ENCODE measurements at places on chromosomes 3 and 15.

DNA sequence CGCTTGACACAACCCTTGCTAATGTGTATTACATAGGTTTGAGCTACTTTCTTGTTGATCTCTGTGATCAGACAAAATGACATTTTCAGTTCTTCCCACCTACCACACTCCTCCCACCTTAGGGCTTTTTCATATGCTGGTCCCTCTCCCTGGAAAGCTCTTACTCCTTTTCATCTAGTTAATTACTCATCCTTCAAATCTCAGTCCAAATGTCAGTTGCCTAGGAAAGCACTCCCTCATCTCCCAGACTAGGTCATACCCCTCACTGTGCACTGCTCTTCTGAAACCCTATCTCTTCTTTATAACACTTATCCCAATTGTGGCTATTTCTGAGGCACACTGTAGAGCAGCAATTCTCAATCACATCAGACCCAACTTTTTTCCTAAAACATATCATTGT lies 7.3 kb downstream of the ZNF106 start:
- DNase-seq, result no peak

GRCh38 chr3:172370419-172370818 lies 77.8 kb downstream of the GHSR start:
- DNase-seq, result no peak

DNA sequence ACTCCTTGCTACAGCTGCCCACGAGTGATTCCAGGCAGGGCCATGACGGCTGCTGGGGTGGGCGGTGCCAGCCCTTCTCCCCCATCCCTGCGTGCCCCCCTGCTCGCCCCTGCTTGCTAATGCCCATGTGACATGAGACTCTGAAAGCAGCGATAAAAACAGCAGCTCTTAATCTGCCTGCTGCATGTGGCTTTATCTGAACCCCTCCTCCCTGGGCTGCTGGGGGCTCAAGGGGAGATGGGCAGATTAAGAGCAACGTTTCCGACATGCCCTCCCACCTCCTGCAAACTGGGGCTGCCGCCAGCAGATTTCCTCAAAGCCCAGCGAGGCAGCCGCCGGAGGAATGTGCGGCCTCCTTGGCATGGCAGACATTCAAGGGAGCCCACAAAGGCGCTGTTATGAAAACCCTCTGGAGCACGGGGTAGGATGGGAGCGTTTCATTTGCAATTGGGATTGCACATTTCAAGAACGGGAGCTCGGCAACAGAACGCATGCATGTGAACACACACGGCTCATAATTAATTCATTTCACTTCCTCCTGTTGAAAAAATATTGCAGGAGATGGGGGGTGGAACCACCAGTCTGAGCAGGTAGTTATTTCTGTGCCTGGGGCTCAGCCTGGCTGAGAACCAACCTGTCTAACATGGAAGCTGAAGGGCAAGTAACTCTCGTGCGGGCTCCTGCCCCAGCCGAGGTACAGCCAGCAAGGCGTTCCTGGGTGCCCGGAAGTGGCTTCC lies 504.2 kb upstream of the PROK2 start:
- DNase-seq, result no peak

DNA sequence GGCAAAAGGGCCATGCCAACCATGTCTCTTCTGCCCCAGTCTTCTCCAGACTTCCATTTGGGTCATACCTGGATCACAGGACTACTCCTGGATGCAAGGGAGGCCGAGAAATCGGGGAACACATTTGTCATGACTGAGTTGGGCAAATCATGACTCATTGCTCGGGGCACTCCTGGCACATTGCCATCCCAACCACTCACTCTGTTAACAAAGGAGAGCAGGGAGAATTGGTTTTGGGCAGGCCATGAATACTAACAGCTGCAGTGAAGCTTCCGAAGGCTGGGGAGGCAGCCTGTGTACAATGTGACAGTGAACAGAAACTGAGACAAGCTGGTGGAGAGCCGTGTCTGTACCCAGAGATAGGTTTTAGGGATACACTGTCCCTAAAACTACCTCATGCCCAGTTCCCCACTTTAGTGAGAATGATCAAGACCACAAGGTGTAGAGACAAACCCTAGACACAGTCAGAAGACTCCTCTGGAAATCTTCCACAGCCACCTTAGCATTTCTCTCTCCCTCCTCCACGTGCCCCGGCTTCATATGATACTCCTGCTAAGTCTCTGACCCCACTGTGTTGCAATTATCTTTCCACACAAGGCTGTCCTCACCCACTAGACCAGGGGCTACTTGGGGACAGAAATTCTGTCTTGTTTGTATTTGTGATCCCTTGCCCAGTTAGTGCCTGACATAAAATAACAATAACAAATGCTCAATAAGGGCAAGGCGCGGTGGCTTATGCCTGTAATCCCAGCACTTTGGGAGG lies 10.5 kb upstream of the BUB1B start:
- no peak for DNase-seq

GRCh38 chr3:127053026-127053425 lies 70.1 kb downstream of the PLXNA1 start:
- DNase-seq, result no peak

GRCh38 chr3:51642462-51642861 lies 28.6 kb upstream of the TEX264 start:
- DNase-seq, result no peak

- no peak for DNase-seq
Observed at GRCh38 chr15:99987119-99987506, 253.9 kb upstream of the LYSMD4 start.

GRCh38 chr3:1190569-1190968 lies 97.7 kb downstream of the CNTN6 start:
- DNase-seq, result no peak

GRCh38 chr15:90038632-90039095 lies 37.5 kb downstream of the ZNF710 start:
- no peak for DNase-seq

DNA sequence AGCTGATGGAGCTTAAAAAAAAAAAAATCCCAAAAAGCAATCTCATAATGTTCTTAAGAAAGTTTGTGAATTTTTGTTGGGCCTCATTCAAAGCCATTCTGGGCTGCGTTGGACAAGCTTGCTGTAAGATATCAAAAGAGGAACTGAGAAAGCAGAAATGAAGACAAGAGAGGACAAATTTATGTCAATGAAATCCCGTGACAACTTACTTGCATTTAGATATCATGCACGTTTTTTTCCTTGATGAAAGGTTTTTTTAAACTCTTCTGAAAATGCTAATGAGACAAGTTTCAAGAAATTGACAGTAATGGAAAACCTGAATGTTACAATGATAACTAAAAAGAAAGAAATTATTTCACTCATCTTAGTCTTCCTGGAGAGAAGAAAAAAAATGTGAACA lies 662.9 kb downstream of the SQOR start:
- DNase-seq, result no peak

- DNase-seq, result no peak
Observed at GRCh38 chr15:56978898-56979662, 60.6 kb downstream of the TCF12 start.

DNA sequence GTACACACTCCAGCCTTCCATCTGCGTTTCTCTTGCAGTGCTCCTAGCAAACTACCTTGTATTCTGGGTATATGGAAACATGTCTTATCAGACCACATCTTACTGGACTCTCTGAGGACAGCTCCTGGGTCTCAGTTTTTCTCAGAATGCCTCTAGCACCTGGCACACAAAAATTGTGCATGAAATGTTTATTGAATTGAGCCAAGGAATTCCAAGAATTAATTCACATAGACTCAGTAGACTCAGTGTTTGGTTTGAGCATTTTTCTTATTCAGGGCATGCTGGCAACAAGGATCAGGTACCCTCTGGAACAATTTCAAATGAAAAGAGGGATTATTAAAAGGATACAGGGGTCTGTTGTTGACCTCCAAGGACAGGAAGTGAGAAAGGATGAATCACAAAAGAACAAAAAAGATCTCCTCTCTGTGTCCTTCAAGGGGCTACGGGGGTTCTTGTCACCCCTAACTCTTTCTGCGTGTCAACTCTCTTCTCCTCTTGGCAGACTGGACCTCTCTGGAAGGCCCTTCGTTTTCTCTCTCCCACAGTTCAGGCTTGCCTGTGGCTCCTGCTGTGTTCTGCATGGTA lies 270.0 kb upstream of the HES1 start:
- no peak for DNase-seq

DNA sequence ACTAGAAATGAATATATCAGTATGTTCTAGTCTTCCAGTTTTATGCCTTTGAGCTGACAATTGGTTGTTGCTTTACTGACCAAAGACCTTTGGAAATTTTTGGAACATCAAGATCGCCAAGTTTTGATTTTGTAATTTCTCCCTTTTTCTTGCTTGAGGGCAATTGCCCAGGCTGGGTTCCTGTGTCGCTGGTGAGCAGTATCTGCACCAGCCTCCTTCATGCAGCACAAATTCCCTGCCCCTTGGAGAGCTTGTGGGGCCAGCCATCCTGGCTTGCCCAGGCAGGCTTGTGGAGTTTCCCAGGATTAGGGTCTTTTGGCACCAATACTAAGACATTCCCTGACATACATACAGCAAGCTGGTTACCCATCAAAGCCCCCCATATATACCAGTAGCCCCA lies 37.9 kb upstream of the HACD2 start:
- no peak for DNase-seq

DNA sequence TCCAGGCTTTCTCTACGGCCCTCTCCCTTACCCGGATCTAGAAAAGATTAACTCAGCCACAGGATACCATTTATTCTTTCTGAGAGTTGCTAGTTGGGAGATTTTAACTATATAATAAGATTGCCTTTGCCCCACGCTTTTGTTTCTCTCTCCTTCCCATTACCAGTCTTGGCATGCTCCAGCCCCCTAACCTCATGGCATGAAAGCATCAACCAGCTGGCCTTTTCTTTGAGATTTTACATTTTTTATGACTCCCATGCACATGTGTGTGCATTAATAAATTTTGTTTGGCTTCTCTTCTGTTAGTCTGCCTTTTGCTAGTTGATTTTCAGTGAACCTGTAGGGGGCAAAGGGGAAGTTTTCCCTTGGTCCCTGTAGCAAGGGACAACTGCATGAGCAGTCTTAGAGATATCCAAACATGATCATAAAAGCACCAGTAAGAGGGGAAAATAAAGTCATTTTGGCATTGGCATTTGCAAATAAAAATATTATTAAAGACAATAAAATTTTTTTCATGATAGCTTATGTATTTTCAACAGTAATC lies 73.6 kb downstream of the OXSM start:
- no peak for DNase-seq

DNA sequence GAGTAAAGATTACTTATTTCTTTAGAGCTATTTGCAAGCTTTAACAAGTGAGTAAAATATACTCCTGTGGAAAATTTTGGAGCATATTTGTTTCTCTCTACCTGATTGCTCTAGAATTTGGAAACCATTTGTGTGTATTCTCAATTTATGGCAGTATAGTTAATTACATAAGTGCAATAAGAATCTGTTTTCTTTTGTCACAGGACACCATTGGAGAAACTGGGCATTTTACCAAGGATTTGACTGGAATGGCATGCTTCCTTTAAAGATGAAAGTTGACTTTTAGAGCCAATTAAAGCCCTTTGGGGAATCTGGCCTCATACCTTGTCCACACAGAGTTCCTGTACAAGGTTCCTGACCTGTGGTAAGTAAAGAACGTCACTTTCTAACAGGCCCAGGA lies 38.4 kb downstream of the PAQR5 start:
- DNase-seq, result no peak

DNA sequence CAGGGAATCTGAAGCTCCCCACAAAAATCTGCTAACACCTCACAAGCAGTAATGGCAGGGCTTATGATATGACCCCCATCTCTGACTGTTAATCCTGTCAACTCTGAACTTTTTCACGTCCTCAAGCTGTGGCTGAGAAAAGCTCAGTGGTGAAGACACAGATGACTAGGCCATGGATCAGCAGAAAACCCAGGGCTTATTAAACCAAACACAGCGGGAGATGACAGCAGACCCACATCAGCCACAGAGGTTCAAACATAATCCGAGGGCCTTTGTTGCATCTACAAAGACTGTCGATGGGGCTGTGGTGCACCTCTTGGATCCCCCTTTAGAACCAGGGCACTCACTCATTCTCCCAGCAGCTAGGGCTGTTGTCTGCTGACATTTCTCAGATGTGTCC lies 50.4 kb downstream of the GLB1 start:
- no peak for DNase-seq

DNA sequence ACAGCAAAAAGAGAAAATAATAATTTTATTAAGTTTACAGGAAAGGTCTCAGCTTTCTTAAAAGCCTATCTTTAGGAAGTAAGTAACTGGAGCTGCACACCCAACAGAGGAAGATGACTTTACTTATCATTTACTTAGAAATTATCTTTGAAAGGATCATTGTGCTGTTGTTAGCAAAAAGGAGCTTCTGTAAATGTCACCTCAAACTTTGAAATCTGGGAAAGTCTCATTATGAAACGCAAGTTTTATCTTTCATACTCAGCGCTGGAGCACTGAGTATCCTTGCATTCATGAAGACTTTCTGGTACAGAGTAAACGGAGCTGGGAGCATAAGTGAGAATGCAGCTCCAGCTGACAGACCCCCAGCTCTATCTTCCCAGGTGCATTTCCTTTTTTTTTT lies 491.2 kb upstream of the TPRG1 start:
- DNase-seq, result no peak

GRCh38 chr3:52237006-52237656 lies 1.8 kb downstream of the TWF2 start:
- DNase-seq, result no peak

DNA sequence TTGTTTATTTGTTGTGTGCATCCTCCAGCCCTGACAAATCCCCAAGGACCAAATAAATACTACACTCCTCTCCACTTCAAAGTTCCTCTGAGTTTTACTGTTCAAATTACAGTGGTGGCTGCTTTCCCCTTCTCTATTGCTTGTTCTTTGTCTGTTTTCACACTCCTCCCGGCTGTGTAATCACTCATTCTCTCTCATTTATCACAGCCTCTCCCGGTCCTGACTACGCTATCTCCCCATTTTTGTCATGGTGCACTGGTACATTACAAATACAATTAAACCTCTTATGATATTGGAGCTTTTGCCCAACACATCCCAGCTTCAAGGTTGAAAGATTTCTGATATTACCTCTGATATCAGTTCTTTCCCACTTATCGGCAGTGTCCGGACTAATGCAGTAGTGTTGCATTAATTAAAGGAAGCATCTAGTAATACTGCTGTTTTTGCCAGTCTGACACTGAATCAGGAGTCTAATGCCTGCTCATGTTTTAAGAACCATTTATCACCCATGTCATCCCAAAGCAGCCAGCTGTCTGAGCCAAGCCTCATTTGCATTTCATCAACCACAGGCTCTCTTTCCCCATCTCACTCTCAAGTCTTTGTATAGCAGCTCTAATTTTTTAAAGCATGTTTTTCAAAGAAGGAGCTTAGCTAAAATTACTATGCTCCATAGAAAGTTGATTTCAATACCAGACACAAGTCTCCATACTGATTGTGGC lies 740.5 kb downstream of the ROBO2 start:
- DNase-seq, result no peak

DNA sequence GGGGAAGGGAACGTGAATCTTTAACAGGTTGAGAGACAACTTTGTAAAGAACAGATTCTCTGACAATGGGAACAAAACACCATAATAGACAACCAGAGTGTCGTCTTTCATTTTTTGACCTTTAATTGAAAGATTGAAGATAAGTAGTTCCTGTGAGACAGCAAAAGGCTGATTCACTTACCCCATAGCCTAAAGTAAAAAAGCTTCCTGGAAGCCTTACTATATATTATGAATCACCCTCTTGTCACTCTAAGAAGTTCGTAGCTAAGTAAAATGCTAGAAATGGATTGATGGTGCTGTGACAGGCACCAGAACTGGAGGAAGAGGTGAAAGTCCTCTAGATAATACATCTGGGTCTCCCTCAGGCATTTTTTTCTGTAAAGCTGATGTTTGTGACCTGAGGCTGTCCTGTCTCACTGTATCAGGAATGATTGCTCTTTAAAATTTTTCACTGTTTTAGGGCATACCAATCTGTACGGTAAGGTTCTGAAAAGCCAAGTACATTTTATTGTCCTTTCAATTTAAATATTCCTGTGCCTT lies 824.6 kb upstream of the SEMA6D start:
- no peak for DNase-seq

Measured in NK-92 treated with Interleukin-12 subunit alpha and Interleukin-12 subunit beta, amount 100 ng/mL, for 24 hours (cell line).